AG09319 (cell line): ENCODE measurements at places on chromosomes 4 and X.

DNA sequence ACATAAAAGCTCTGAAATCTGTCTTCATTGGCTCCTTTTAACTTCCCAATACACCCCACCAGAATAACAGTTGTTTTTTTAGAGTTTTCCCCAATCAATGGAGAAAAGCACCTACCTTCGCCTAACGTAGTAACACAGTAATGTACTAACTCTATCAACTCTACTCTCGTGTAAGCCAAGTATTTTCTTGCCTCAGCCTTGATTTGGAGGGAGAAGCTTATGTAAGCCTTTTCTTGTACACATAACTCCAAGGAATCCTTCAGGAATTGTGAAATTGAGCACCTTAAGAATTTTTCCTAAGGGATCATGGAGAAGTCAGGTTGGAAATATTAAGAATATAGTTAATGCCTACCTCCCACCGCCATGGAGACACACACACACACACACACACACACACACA, 181.2 kb downstream of the RAPGEF2 start:
- DNase-seq, result no peak

- no peak for DNase-seq
Observed at GRCh38 chr4:177124349-177125064, 185.2 kb upstream of the NEIL3 start.

DNA sequence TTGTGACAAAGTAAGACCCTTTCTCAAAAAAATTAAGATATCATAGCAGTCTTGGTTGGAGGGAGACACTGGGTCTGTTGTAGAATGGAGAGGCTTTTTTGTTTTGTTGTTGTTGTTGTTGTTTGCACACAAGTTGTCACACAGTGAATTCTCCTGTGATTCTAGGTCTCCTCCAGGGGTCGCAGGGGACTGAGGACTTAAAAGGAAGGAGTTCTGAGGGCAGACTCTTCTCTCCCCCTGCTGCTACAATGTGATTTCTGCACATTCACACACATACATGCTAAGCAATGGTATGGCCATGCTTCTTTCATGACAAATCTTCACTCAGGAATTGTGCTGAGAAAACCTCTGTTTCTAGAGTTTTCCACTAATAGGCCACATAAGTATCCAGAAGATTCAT, 71.1 kb downstream of the ZNF732 start:
- no peak for DNase-seq

DNA sequence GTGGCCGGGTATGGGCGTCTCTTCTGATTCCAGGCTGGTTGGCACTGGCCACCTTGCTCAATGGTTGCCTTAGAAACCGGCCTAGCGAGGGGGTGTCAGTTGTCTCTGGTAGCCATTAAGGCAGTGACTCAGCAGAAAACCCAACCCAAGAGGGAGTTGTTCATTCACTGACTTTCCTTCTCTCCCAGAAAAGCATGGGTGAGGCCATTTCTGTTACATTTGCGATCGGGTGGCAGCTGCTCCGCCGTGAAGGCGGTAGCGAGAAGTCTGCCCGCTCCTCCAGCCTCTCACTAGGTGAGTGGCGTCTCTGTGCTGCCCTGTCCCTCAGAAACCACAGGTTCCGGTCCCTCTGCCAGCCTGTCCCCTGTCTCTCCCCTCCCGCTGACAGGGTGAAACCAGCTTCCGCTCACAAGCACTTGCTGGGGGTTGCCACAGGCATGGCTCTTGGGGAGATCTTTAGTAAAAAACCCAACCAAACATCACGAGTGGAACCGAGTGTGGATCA, 17.4 kb downstream of the IRAK1 start:
- peak; percentile 75 for DNase-seq

DNA sequence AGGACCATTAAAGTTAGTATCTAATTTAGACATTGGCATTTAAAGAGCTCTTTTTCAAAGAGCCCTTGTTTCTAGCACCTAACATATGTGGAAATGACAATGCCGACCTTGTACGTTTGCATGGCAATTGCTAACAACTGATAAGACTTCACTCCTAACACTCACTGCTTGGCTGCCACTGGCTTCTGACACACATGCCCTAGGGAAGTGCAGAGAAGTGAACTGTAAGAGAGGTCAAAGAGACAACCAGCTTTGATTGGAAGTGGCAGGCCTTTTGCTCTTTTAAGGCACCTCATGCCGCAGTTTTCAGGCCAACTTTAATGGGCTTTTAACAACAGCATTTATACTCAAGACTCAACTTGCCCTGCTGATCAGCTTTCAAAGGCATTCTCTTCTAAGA, 158.4 kb downstream of the RAB28 start:
- DNase-seq, result no peak

GRCh38 chrX:108138814-108139702, 47.5 kb downstream of the ATG4A start:
- DNase-seq, result no peak

DNA sequence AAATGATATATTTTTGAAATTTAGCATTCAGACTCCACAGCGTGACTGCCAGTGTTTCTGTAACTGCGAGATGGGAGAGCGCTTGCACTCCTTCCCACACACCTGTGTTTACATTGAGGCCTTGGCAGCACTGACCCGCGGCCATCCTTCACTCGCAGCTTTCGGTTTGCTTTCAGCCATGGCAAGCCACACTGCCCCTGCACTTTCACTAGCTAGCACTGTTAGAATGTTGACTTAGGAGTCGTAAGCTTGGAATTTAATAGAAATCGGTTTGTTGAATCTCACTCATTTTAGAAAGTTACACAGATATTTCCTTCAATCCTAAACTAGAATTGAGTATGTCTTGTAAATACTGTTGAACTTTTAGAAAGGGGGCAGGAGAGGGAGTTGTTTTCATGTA, 136.2 kb downstream of the CFAP299 start:
- DNase-seq, result no peak

DNA sequence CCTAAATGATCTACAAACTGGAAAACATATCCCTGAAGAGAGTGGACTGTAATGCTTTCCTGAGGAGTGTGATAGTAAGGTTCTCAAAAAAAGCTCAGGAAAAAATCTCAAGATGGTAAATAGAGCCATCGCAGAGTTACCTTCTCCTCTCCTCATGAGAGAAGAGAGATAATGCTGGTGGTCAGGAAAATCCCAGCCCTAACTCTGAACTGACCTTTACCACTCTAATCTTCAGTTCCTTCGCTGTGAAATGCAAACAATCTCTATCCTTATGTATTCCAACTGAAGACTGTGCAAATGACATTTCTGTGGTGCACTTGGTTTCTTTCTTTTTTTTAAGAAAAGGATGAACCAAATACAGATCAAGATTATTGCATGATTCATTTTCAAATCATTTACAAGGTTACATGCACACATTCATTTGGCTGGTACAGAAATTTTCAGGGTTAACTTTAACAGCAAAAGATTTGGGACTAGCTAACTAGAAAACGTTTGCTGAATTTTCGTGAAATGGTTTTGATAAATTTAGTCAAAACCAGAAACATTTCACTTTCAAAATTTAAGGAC, 8.3 kb downstream of the PPM1K start:
- no peak for DNase-seq

DNA sequence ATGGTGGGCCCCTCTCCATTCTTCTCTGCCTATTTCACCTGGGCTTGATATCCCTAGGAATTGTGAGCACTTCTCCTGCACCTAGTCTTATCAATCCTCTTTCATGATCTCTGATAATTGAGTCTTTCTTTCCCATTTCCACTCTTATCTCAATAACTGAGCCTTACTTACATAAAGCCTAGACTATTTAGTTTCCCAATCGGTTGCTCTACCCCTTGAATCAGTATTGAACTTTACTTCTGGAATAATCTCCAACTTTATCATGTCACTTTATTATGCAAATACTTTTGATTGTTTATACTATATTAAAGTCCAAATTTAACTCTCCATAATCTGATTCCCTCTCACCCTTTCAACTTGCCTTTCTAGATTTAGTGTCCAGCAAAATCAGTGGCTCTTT, 222.7 kb downstream of the SPRY1 start:
- no peak for DNase-seq

DNA sequence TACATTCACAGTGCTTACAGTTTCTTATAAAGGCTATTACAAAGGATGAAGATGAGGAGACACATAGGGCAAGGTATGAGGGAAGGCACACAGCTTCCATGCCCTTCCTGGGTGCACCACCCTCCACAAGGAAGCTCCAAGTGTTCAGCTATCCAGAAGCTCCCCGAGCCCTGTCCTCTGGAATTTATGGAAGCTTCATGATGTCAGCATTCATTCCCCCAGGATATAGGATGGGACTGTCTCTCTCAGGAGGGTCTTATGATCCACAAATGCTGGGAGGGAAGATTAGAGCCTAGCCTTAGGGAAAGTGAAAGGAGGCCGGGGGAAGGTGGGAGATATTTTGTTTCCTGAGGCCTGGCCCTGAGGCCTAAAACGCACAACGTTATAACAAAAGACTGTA, 236.0 kb downstream of the ANK2 start:
- DNase-seq, result no peak

DNA sequence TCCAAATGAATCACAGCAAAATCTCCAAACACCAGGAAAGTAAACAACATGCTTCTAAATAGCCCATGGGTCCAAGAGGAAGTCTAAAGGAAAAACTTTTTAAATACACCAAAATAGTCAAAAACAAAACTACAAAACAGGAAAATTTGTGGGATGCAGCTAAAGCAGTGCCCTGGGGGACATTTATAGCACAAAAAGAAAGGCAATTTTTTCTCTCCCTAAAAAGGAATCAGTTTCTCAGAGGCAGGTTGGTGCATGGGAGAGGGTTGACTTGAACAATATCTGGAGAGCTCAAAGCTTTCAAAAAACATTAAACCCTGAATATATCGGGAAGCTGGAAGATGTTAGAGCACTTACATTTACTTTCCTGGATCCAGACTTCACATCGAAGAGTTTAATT, 15.7 kb upstream of the DUSP9 start:
- DNase-seq, result no peak

GRCh38 chr4:29243054-29243453, 1477.1 kb upstream of the PCDH7 start:
- no peak for DNase-seq

- DNase-seq, result no peak
Observed at GRCh38 chrX:47143894-47144625, 442 bp downstream of the NDUFB11 start.

DNA sequence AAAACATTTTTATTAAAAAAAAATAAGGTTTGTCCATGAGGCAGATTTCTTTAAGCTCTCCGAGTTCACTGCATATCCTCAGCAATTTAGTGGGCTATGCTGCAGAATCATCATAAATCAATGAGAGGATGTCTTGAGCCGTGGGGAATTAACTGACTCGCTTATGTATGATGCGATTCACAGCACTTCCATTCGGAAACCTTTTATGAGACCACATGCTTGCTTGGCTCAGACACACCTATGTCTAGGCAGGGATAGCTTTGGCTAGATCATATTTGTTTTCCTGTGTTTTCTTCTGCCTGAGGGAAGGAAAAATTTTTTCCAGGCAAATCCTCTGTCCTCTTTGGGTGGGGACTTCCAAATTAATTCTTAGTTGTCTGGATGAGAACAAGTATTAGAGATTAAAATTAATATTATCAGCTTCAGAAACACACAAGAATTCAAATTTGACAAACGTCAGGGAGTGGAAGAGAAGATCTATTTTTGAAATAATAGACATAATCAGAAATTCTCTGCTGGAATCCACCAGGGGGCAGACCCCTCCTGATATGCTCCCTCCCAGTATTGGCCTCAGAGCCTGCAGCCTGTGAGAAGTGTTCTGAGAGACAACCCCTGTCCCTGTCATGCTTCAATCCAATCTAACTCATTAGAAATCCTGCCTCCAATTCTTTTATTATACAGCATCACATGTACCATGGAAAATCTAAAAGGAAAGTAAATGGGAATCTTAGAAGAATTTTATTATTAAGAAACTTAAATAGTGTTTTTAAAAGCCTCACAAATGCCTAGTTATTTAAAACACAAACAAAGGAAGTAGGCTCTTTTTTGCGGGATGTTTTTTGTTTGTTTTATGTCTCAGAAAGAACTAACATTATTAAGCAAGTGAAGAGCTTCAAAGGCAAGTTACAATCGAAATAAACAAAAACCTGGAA, 345.1 kb upstream of the TACR3 start:
- no peak for DNase-seq

DNA sequence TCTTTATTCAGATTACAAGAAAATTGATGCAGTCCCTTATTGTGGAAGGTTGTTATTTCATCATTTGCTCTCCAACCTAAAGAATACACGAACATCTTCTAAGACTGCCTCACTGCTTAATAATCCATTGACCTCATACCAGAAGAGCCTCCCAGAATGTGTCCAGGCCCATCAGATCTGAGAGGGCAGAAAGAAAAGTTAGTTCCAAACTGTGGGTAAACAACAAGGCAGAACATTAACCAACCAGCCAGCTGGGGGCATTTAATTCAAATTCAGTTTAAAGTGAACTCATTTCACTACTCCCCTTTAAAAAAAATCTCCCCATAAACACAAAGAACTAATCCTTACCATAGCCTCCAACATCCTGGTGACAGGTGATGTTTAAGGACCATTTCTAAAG, 13.8 kb downstream of the GPC4 start:
- DNase-seq, result no peak

GRCh38 chrX:50609796-50610195, 139.2 kb upstream of the DGKK start:
- no peak for DNase-seq

GRCh38 chr4:16168144-16168543, 58.1 kb downstream of the TAPT1 start:
- no peak for DNase-seq

- no peak for DNase-seq
Observed at GRCh38 chr4:15938182-15938581, 358 bp downstream of the FGFBP1 start.

DNA sequence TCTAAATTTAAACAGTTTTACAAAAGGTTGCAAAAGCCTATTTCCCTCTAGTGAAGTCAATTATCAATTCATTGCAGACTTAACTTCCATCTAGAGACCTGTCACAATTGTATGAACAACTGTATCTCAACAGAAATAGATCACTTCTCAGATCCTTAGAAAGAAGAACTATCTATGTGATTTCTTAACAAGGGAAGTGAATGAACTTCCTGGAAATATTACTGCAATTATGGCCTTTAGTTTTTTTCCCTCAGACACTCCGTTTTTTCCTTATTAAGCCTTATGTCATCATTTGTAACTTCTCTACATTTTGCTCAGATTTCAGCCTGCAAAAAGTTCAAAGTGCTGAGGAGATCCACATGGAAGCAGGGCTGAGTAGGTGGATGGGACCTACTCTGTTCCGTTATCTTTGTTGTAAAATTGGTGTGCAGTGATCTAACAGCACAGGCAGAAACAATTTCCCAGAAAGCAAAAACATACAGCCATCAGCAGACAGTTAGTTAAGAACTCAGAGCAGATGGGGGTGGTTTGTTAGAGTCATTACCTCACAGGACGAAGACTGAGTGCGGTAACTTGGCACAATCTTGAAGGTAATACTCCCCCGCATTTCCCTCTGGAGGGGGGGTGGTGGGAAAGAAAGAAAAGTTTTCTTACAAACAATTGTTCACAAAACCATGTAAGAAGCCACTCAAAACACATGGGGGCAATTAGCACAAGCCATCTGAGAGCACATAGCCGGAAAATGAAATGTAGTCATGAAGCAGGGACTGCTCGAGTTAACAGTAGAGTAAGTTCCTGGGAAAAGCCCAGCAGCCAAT, 112.3 kb downstream of the NYX start:
- DNase-seq, result peak; percentile 62

GRCh38 chrX:131671735-131672134, 127.9 kb downstream of the OR13H1 start:
- DNase-seq, result no peak

GRCh38 chrX:153621949-153622598, 23.1 kb upstream of the CCNQ start:
- DNase-seq, result no peak
